ENCODE measurements at places on chromosomes 16 and 17.

- no peak for DNase-seq
Measured at GRCh38 chr17:8122422-8122923, 1.4 kb downstream of the HES7 start.

- DNase-seq = peak; percentile 0
Measured at GRCh38 chr16:73196670-73197069, 148.7 kb upstream of the ZFHX3 start.

DNA sequence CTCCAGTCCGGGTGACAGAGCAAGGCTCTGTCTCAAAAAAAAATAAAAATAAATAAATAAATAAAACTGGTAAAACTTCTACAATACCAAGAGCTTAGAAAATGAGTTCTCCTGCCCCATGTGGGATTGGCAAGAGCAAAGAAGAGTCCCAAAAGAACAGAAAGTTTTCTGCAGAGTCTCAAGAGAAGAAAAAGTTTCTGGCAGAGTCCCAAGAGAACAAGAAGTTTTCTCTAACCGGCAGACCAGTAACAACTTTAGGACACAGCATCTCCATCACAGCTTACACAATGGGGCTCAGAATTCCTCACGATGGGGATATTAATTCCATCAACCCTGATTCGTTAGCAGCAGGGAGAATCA, 1.1 kb downstream of the SLC39A11 start:
- DNase-seq = no peak

GRCh38 chr17:32731556-32732295, 145.2 kb downstream of the MYO1D start:
- no peak for DNase-seq

DNA sequence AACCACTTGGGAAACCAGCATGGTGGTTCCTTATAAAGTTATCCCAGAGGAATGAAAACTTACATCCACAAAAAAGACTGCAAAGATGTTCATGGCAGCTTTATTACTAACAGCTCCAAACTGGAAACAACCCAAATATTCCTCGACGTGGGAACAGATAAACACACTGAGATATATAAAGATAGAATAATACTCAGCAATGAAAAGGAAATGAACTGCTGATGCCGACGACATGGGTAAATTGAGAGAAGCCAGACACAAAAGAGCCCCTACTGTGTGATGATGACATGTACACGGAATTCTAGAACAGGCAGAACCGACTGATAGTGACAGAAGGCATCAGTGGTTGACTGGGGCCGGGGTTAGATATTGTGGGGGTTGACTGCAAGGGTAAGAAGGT, 9.7 kb downstream of the PRCD start:
- no peak for DNase-seq

DNA sequence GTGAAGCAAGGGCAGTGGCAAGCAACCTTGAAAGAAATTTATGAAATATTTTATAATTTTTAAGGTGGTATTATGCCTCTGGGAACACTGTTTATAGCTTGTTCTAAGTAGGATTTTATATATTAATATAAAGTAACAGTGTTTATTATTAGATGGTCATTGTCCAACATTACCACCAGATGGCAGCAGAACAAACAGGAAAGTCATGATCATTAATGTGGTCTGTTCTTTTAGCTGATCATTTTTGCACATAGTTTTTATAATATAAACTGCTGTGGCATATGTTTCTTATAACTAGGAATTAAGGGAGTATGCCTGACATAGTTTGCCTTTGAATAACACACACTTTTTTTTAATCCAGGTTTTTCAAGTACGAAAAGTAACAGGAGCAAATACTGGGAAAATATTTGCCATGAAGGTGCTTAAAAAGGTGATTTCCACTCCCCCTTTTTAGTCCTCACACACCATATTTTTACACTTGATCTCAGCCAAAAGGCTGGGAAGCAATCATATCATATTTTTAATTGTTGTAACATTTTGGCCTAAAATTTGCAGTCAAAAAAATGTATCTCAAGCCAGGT, 21.4 kb downstream of the RPS6KB1 start:
- DNase-seq = no peak

DNA sequence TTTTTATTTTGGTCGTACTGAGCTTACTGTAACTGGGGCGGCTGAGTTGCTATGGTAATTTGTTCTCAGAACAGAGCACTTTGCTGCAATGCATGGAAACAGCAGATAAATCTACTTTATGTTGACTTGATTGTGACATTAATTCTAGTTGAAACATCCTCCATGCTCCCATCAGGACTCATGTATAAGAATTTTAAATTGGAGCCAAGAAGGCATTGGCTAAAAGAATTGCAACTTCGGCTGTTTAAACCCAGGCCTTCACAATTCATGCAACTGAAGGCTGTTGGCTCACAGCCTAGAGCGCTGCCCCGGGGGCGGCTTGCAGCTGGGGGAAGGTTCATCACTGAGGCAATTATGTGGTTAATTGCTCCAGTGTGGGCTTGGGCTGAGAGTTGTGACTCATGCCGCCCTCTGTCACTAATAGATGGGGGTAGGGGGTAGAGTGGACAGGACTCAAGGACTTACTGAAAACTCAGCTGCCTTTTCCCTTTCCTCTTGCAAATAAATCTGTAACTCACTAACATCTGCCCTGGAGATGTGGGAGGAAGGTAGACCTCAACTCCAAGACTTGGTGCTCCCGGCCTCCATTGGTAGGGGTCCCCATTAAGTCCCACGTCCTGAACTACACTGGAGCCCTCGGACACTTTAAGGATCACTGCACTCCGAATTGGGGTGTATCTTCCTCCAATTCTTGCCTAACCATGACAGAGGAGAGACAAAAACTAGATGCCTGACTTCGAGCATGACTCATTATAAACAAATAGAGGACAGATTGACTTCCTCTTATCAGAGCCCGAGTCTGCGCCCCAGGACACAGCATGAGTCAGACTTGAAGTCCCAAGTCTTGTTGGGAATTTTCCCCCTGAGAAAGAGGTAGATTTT, 37.5 kb downstream of the ERCC4 start:
- DNase-seq = no peak
